Ascending aorta (tissue), 2 donors: ENCODE measurements at places on chromosomes 7 and 10. TPM values are rescaled to one million over a fixed set of nuclear protein-coding genes. Genes with fewer than 3 reads are reported as not detected.

GRCh38 chr10:74238516-74238915 lies 87.5 kb downstream of the ADK start:
- H3K36me3 ChIP-seq, result peaks cover 3% of the 10 kb centered on the region
- peak overlapping the region; percentile 43 for H3K4me3 ChIP-seq
- DNase-seq, result no peak
- H3K27me3 ChIP-seq, result no peaks in the 10 kb centered on the region

- H3K4me3 ChIP-seq, result no peak overlapping the region
- no peaks in the 10 kb centered on the region for H3K36me3 ChIP-seq
- no peaks in the 10 kb centered on the region for H3K27me3 ChIP-seq
- DNase-seq, result peak; percentile 15
- no peaks in the 10 kb centered on the region for H3K4me1 ChIP-seq
Observed at GRCh38 chr7:17773289-17773626, 167.0 kb downstream of the SNX13 start.

DNA sequence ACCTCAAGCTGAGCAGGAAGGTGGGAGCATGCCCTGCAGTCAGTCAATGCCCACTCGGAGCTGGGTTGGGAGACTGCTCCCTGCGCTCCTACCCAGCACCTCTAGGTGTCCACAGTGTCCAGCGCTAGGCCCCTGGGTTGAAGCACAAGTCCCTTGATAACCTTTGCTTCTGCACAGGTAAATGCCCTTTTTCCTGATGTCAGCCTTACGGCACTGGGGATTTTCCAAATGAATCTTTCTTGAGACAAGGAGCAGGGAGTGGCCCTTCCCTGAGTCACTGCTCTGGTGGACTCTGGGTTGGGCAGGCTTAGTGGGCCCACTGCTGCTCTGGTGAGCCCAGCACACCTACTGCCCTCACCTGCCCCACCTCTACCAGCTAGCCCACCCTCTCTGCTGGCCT lies 61.9 kb upstream of the OPN4 start:
- no peak overlapping the region for H3K4me3 ChIP-seq
- H3K4me1 ChIP-seq, result no peaks in the 10 kb centered on the region
- no peaks in the 10 kb centered on the region for H3K36me3 ChIP-seq
- DNase-seq, result peak; percentile 47

- H3K27me3 ChIP-seq, result no peaks in the 10 kb centered on the region
- H3K4me3 ChIP-seq, result no peak overlapping the region
- no peak for DNase-seq
- H3K27ac ChIP-seq, result no peak overlapping the region
Observed at GRCh38 chr7:73436031-73436929, 2.7 kb downstream of the FZD9 start.

DNA sequence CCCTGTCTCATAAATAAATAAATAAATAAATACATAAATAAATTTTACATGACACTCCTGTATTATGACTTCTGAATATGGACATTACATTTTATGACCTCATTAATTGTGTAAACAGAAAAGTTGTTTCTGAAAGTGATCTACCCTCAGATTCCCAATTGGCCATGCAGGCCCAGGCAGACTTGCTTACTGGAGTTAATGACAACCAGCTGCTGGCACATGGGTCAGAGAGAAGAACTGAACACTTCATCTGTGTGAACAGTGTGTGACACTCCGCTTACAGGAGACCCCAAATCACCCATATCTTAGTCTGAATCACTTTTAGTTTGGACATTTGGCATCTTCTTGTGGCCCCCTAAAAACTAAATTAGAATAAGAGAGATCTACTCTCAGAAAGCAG lies 31.4 kb downstream of the PARP12 start:
- H3K27me3 ChIP-seq, result no peaks in the 10 kb centered on the region
- H3K27ac ChIP-seq, result no peak overlapping the region
- DNase-seq, result no peak

DNA sequence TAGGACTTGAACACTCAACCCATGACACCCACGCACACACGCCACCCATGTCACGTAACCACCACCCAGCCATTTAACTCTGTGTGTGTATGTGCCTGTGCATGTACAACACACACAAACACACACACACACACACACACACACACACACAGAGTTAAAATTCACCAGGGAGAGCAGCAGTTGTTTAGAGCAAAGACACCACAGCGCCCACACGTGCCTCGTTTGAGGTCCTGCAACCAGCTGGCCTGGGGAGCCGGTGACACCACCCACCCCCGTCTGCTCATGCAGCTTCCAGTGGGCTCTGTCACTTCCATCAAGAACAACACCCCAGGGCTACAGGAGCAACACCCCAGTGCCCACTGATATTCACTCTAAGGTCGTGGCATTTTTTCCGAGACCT lies 97.4 kb downstream of the ELFN1 start:
- H3K36me3 ChIP-seq, result no peaks in the 10 kb centered on the region
- H3K27me3 ChIP-seq, result no peaks in the 10 kb centered on the region
- H3K27ac ChIP-seq, result no peak overlapping the region
- H3K4me1 ChIP-seq, result no peaks in the 10 kb centered on the region

DNA sequence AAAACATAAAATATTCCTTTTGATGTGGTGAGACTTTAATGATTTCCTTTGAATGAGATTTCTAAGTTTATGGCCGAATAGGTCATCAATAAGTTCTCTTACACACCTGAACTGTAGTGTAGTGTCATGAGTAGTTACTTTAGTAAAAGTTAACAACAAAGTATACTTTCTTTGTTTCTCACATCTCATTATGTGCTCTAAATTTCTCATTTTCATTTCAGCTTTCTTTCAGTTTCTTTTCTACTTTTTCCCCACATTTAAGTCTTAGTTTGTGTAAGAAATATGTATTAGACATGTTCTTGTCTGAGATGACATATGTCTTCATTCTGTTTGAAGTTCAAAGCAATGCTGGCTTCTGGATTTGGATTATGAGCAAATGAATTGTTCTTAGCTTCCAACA lies 348.1 kb downstream of the ANKRD7 start:
- no peak overlapping the region for H3K4me3 ChIP-seq
- no peak overlapping the region for H3K27ac ChIP-seq
- H3K36me3 ChIP-seq, result no peaks in the 10 kb centered on the region
- H3K4me1 ChIP-seq, result no peaks in the 10 kb centered on the region
- DNase-seq, result no peak

DNA sequence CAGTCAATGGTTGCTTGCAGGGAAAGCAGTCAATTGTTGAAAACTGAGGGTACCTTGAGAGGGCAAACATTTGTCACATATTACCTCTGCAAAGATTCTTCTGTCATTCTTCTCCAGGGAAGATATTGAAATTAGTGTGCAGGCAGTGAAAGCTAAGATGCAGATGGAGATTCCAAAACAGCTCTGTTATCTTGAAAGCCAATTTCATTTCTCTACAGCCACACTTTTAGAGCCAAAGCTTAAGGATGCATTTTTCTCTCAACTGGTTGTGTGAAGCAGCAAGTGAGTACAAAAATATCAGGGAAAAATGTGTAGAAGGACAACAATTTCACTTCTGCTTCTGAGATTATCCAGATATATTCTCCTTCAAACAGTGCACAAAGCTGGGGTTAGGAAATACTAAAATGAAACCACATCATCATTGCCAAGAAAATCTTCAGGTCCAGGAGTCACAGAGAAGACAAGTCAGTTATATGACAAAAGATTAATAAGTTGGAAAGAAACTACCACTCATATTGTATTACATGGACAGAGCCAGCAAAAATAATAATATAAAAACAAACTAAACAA lies 16.3 kb downstream of the SGMS1 start:
- DNase-seq, result no peak
- H3K4me3 ChIP-seq, result no peak overlapping the region
- H3K36me3 ChIP-seq, result no peaks in the 10 kb centered on the region
- no peaks in the 10 kb centered on the region for H3K27me3 ChIP-seq

GRCh38 chr10:14294347-14295059 lies 36.2 kb downstream of the FRMD4A start:
- H3K36me3 ChIP-seq, result no peaks in the 10 kb centered on the region
- H3K4me3 ChIP-seq, result no peak overlapping the region

- DNase-seq, result no peak
- no peaks in the 10 kb centered on the region for H3K4me1 ChIP-seq
- H3K4me3 ChIP-seq, result no peak overlapping the region
- no peaks in the 10 kb centered on the region for H3K27me3 ChIP-seq
- H3K27ac ChIP-seq, result no peak overlapping the region
- no peaks in the 10 kb centered on the region for H3K36me3 ChIP-seq
Observed at GRCh38 chr7:101719123-101719470, 90.0 kb upstream of the MYL10 start.

DNA sequence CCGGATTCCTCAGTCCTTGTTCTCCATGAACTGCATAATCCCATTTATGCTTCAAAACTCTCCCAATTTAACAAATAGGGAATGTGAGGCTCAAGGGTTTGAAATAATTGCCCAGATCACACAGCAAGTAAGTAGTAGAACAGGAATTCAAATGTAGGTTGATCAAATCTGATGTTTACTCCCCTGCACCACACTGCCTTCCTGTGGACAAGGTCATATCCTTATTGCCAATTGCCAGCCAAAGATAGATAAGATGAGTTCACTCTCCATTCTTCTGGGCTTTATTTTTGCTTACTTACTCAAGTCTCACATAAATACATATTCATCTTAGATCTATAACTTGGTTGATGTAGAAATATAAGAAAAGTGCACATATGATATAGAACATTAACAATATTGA lies 435.2 kb upstream of the ETV1 start:
- H3K27me3 ChIP-seq, result no peaks in the 10 kb centered on the region
- H3K4me1 ChIP-seq, result no peaks in the 10 kb centered on the region
- H3K27ac ChIP-seq, result no peak overlapping the region
- no peaks in the 10 kb centered on the region for H3K36me3 ChIP-seq

GRCh38 chr7:114658216-114658615 lies 243.6 kb downstream of the FOXP2 start:
- DNase-seq, result no peak
- no peak overlapping the region for H3K27ac ChIP-seq
- no peaks in the 10 kb centered on the region for H3K4me1 ChIP-seq
- H3K27me3 ChIP-seq, result no peaks in the 10 kb centered on the region
- H3K36me3 ChIP-seq, result no peaks in the 10 kb centered on the region

GRCh38 chr7:158309868-158310763 lies 277.5 kb downstream of the PTPRN2 start:
- no peaks in the 10 kb centered on the region for H3K27me3 ChIP-seq
- no peak overlapping the region for H3K4me3 ChIP-seq
- no peak overlapping the region for H3K27ac ChIP-seq
- DNase-seq, result no peak
- no peaks in the 10 kb centered on the region for H3K36me3 ChIP-seq

DNA sequence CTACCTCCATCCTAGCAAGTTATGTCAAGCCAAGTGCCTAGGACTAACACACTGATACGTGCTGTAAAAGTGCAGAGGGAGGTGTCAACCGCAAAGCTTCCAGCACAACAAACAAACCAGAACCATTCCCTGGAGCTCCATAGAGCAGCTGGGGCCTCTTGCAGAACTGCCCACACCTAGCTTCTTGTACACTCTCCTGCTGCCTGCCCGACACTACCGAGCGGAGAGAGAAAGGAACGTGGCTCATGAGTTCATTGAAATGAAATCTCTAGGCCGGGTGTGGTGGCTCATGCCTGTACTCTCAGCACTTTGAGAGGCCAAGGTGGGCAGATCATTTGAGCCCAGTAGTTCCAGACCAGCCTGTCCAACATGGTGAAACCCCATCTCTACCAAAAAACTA lies 73.5 kb downstream of the MKI67 start:
- H3K36me3 ChIP-seq, result no peaks in the 10 kb centered on the region
- H3K4me3 ChIP-seq, result no peak overlapping the region
- H3K27ac ChIP-seq, result no peak overlapping the region
- no peaks in the 10 kb centered on the region for H3K27me3 ChIP-seq

GRCh38 chr7:16078076-16078952 lies 343.0 kb downstream of the CRPPA start:
- H3K27ac ChIP-seq, result no peak overlapping the region
- no peak for DNase-seq
- no peak overlapping the region for H3K4me3 ChIP-seq
- H3K36me3 ChIP-seq, result no peaks in the 10 kb centered on the region
- no peaks in the 10 kb centered on the region for H3K4me1 ChIP-seq

OIT3 gene
- not detected for total RNA-seq

ZNF727 gene
- not detected for total RNA-seq

TWNK gene
- total RNA-seq, result 11.5 TPM

CXCL12 gene
- 288 TPM for total RNA-seq

ZNF37A gene
- 2.8 TPM for total RNA-seq

MICU1 gene
- 18.9 TPM for total RNA-seq

CFTR gene
- total RNA-seq, result 0.21 TPM

BTAF1 gene
- total RNA-seq, result 19.9 TPM

TRUB1 gene
- 5.4 TPM for total RNA-seq
